ENCODE measurements at places on chromosomes 2 and 18. TPM values are rescaled to one million over a fixed set of nuclear protein-coding genes. Genes with fewer than 3 reads are reported as not detected.

The RAB27B gene
- total RNA-seq: 0.22 TPM

The CCDC141 gene
- 1.3 TPM for total RNA-seq

The GPR155 gene
- total RNA-seq: 9.2 TPM

The ALPI gene
- total RNA-seq: not detected

The ERFE gene
- total RNA-seq: not detected

The SLC9A4 gene
- total RNA-seq: not detected

The GREB1 gene
- 0.81 TPM for total RNA-seq

The DYNAP gene
- total RNA-seq: not detected

The FAM228A gene
- total RNA-seq: 0.12 TPM

The DYNC2LI1 gene
- total RNA-seq: 17.7 TPM

The ERBB4 gene
- not detected for total RNA-seq

The PDE1A gene
- total RNA-seq: not detected

The SCYGR4 gene
- not detected for total RNA-seq

The LAMA1 gene
- not detected for total RNA-seq

The PRKAG3 gene
- not detected for total RNA-seq

The RGPD6 gene
- 5.1 TPM for total RNA-seq

DNA sequence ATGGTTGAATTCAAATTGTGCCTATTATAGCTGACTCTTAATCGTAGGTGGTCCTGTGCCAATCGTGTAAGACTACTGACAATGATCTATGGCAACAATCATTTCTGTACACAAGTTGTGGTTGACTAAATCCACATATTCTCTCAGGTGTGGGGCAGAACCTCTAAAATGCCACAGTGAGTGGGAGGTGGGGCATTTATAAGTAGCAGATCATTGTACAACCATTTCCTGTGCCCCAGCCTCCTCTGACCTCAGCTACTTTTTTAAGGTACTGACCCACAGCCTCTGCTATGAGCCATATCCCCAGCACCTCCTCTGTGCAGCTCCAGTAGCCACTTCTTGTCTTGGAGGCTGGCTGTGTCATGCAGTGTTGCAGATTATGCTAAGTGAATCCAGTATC is 48.6 kb upstream of the RAPH1 start:
- DNase-seq: peak; percentile 69

DNA sequence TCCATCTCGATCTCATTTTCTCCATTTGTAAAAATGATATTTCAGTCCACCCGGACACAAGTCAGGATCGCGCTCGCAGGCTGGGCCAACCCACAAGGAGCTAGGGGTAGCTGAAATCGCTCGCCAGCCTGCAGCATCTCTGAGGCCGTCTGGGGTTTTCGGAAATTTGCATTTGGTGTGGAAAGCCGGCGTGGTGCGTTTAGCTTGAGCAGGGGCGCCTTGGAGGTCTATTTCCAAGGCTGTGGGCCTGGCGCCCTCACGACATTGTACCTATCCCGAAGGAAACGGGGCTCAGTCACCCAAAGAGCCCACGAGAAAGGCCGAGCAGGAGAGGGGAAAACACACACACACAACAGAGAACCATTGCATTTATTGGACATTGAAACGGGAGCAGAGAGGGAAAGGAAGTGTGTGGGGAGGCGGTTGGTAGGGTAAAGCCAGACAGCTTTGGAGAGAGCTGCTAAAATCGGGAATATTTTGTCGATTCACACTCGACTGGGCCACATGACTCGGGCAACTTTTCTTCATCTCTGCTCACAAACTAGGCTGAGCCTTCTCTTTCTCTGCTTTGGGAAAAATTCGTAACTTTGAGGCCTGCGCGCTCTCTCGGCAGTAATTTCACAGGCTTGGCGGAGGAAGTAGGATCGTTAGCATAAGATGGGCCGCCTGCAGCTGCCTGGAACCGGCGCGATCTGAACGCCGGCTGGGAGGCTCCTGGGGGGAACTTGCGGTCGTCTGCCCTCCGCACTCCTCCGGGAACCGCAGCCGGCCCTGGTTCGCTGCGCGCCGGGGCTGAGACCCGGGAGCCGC is 1.1 kb upstream of the HOXD8 start:
- no peak for DNase-seq

DNA sequence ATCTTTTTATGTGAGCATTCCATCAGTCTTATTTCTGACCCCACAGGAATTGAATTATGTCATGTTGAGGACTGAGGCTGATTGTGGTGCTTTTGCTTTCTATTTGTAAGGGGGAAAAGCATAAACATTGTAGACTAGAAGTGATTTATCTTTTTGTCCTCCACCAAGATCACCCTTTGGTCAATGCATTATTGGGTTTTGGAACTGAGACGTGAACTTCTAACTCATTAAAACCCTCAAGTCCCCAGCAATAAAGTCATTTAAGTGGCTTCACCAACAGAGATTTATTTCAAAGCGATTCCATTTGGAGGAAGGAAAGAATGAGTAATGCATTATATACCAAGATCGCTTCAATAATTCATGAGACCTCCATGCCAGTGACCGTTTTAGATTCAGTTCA is 75.5 kb upstream of the TXNDC2 start:
- no peak for DNase-seq

GRCh38 chr2:209146682-209147320 is 277.0 kb upstream of the MAP2 start:
- DNase-seq: no peak

- DNase-seq: no peak
Measured at GRCh38 chr2:30677861-30678385, 129.3 kb downstream of the CAPN13 start.

DNA sequence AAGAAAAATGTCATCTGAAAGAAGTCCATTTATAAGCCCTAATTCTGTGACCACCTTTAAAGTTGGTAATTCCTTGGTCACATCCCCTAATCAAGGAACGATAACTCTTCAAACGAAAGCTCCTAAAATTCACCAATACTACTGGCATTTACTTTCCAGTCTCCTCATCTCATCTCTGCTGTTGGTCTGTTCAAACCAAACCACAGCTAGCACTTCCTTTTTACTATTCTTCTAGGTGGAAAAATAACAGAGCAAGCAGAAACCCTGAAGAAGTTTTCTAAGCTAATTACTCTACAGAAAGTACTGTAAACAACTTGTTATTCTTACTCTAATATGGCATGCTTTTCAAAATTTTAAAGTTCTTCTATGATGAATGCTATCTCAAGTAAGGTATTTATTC is 21.6 kb downstream of the TIA1 start:
- no peak for DNase-seq

- DNase-seq: peak; percentile 33
Measured at GRCh38 chr2:237987268-237987667, 20.5 kb downstream of the UBE2F start.

GRCh38 chr2:189129971-189130370 is 49.6 kb downstream of the COL5A2 start:
- no peak for DNase-seq

GRCh38 chr2:202566286-202566685 is 68.5 kb upstream of the FAM117B start:
- no peak for DNase-seq

DNA sequence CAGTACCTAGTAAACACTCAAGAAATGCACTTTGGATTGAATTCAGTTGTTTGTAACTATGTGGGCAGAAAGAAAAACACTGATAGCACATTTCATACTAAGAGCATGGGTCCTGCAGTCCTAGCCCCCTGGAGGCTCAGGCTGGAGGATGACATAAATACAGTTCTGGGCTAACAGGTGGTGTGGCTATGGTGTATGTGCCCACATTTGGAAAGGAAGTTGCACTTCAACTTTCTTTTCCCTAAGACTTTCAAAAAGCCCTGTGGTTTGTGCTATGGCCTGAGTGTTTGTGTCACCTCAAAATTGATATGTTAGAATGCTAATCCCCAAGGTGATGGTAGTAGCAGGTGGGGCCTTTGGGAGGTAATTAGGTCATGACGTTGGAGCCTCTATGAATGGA is 218.2 kb downstream of the CDCA7 start:
- no peak for DNase-seq

GRCh38 chr2:133498662-133499585 is 69.3 kb downstream of the NCKAP5 start:
- DNase-seq: no peak

DNA sequence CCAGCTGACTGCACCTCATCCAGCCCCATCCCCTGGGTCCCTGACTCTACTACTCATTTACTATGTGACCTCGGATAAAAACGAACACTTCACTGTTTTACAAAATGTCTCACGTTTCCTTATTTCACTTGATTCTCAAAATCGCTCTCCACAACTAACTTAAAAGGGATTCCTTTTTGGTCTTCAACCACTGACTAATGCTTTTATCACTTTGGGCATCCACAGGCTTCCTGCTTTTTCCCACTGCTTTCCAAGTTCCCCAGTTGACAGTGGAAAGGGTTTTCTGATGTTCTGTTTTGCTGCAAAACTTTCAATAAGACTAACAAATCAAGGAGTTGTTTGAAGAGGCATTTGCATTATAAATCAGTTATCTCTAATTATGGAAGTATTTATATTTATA is 24.1 kb downstream of the EIF2AK3 start:
- DNase-seq: no peak

DNA sequence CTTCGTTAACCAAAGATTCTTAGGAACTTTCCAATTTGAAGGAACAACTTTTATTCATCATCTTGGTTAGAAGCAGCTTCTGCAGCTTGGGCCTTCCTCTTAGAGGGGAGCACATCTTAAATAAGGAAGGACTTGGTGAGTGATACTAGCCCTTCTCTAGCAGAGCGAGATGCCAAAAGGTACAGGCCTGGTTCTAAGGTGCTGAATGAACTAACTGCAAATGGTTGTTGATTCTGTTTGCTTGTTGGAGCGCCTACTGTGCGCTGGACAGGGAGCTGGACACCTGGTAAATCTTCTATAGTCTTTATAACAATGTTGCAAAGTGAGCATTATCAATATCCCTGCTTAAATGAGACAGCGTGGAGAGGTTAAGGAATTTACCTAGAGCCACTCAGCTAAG is 127.1 kb downstream of the MYCN start:
- DNase-seq: no peak

DNA sequence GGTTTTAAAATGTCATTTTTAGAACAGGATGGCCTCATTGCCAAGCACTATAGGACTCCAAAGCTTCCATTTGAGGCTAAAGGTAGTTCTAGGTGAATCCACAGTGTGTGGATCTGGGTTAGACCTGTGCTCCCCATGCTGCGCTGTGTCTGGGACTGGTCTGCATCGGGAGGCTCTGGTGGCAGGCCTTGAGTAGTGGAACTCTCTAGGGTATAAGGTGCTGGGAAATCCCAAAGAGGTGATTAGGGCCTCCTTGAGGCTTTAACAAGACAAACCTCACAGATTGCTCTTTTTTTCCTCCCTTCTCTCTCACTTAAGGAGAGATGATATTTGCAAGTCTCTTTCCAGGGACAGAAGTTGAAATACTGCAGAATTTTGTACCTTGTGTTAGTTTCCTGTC is 9.3 kb downstream of the SEC11C start:
- DNase-seq: no peak

DNA sequence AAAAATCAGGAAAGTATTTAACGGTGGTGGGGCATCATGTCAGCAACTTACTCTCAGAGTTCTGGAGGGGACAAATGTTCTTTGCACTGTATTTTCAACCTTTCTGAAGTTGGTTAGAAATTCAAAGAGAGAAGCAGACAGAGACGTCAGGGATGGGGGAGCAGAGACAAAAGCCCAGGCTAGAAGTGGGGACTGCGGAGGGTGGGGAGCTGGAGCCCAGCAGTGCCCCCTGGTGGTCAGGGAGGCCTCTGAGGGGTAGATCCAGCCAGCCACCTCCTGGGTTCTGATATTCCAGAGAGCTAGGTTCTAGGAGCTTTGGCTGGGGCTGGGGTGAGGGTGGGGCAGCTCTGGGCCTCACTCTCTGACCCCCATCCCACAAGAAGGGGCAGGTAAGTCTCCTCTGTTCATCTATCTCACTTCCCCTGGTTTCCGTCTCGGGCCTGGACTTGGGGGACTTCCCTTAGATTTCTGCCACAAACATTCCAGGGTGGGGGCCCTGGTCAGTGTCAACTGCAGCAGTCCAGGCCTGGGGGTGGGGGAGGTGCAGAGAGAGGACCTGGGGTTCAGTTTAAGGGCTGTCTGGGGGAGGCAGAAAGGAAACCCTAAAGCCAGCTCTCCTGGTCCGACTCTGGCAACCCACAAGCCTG is 8.9 kb downstream of the TNS1 start:
- peak; percentile 68 for DNase-seq

DNA sequence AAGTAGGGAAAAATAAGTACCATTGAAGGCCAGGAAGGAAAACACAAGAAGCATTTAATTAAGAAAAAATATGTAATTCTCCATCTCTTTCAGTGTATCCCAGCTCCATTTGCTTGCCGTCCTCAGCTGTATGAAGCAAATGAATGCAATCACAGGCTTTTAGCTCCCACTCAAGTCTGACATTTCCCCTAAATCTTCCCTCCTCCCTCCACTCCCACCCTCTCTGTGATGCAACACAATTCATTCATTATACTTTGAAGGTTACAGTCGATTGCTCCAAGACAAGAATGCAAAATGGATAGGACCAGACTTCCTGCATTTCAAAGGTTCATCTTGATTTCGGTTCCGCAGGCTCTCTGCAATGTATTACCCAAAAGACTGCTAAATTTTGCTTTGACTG is 172.7 kb upstream of the SERPINE2 start:
- no peak for DNase-seq

DNA sequence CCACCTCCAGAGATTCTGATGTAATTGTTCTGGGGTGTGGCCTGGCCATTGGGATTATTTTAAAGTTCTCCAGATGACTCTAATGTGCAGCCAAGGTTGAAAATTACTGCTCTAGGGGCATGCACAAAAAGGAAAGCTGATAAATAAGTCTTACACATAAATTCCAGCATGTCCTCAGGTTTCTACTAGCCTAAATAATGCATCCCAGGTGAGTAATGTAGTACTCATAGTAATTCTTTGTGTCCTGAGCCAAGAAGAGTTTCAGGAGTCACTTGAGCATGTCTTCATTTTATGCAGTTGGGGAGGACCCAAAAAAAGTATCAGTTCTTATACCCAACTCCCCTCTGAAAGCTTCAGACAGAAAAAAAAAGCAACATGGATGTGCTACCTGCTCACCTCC is 130.1 kb upstream of the SP5 start:
- no peak for DNase-seq

GRCh38 chr2:172442072-172442895 is 14.9 kb downstream of the ITGA6 start:
- peak; percentile 81 for DNase-seq

- no peak for DNase-seq
Measured at GRCh38 chr2:114237331-114237730, 205.1 kb upstream of the DPP10 start.

GRCh38 chr2:20065885-20066602 is 14.6 kb upstream of the LAPTM4A start:
- peak; percentile 27 for DNase-seq

DNA sequence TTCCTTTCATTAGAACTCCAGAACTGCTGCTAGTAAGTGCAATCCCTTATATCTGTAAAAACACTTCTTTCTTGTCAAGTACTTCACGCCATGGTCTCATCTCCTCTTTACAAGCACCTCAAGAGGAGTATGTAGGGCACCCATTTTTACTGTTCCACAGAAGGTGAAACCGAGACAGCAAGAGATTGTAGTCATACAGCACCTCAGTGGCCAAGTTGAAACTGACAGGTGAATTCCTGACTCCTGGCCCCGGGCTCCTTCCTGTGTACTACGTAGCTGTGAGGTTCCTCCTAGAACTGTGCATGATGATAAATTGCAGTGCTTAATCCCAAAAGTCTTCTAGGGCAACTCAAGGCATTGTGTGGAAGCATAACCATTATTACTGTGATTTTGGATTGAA is 131.5 kb upstream of the MEIS1 start:
- no peak for DNase-seq
